ENCODE measurements at places on chromosomes 5 and 9. TPM values are rescaled to one million over a fixed set of nuclear protein-coding genes. Genes with fewer than 3 reads are reported as not detected.

Gene CTNND2
- not detected for total RNA-seq

- DNase-seq, result no peak
Measured at GRCh38 chr9:82513242-82513751, 524.7 kb downstream of the SPATA31D1 start.

DNA sequence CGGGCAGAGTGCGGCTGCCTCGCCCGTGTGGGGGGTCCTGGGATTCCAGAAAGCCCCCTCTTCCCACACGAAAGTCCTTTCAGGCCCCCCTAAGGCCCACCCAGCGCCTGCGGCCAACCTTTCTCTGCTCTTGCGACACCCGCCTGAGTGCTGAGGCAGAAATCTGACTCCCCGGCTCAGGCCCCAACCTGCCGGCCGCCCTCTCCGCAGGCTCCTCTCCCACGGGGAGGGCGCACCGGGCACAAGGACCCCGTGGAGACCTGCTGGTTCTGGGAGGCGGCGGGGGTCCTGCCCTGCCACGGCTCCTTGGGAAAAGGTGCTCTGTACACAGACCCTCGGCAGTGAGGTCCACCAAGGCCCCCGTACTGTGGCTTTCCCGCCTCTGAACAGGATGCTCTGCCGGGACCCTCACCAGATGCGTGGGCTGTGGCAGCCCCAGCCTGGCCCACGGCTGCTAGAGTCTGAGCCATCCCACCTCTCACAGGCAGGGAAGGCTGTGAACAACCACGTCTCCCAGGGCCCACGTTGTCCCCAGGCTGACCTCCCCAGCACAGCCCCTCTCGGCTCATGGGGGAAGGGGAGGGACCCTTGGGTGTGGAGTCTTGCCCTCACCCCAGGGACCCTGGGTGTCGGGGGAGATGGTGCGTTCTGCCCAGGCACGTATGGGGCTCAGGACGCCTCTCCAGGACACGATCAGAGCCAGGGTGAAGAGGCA is 41.5 kb upstream of the EGFL7 start:
- no peak for DNase-seq

Gene PHF19
- 13.8 TPM for total RNA-seq

- DNase-seq, result no peak
Measured at GRCh38 chr5:57033103-57033502, 81.2 kb upstream of the MIER3 start.

Gene LHX3
- under 0.01 TPM for total RNA-seq

Gene SLC1A1
- total RNA-seq, result 20.0 TPM

DNA sequence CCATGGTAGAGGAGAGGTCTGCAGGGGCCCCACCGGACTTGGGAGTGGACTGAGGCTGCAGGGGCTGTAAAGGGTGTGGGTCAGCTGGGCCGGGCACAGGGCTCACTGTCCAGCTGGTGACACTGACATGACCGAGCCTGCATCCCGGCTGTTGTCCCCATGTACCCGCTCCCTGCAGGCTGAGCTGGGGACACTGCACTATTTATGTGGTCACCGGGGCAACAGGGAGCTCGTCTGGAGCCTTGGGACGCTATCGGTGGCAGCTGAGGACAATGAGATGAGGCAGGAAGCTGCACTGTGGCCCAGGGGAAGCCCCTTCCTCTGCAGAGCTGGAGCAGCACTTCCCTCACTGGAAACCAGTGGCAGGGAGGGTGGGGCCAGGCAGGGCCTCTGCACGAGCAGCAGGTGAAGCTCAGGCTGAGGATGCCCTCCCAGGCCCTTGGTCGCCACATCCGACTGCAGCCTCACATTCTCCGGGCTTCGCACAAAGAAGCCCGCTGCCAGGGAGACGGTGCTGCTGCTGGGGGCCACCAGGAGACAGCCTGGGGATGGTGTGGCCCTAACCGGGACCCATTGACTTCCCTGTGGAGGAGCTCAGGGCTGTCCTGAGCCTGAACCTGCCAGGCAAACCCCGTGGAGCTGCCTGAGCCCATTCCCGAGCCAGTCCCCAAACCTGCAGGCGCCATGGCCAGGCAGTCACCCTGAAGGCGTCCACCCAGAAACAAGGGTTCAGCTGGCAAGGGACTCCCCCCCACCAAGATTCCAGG is 26.4 kb downstream of the ZDHHC11B start:
- peak; percentile 77 for DNase-seq

DNA sequence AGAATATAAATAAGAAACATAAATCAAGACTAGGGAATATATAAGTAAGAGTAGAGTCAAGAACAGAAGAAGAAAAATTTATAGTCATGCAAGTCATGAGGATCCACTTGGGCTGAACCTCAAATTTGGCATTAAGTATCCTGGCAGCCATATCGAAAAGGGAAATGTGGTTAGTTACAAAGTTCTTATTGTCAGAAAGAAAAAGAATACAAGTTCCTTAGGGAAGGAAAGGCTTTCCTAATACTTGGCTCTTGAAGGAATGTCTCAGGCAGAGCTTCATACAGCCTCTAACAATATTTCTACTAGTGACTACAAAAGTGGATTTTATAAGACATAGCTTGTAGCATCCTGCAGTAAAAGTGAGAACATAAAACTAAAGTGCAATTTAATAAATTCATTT is 45.4 kb downstream of the TMEM252 start:
- DNase-seq, result no peak

- DNase-seq, result no peak
Measured at GRCh38 chr5:139374909-139375308, 8.2 kb downstream of the SLC23A1 start.

- DNase-seq, result no peak
Measured at GRCh38 chr5:158634714-158635113, 465.0 kb downstream of the EBF1 start.

Gene KLHL9
- total RNA-seq, result 38.4 TPM

DNA sequence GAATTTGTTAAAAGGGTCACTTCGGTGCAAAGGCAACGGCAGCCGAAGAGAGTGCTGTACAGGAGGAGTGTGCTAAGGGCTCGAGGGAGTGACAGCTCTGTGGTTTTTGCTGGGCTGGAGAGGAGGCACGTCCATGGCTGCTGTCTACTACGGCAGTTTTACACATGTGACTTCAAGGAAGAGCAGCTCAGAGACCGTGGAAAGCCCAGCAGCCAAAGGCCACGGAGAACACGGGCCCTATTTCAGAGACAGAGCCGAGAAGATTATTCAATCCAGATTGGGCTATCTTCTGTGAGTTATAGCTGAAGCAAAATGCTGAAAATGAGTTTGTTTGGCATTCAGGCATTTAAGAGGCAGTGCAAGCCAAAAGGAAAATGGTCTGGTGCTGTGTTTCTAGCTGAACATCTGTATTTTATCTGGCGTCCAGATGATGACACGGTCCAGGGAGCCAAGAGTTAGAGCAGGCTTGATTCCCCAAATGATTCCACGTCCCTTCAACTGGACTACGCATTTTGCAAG is 96.4 kb downstream of the RFK start:
- peak; percentile 74 for DNase-seq

GRCh38 chr5:55410845-55411244 is 103.1 kb downstream of the MTREX start:
- no peak for DNase-seq

DNA sequence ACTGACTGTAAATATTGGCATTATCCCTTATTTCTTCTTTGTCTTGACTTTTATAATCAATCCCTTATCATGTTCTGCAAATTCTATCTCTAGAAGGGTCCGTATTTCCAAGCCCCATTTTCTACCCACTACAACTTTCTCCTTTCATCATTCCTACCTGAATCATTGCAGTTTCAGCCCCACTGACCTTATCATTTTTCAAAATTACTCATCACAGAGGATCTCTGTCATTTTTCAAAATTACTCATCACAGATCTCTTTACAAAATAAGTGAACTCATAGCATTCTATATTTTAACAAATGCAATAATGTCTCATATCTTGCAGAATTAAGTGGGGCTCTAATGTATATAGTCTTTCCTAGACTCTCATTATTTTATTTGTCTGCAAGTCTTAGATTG is 256.9 kb upstream of the COX7C start:
- DNase-seq, result no peak

- DNase-seq, result no peak
Measured at GRCh38 chr5:52811067-52811749, 23.5 kb downstream of the ITGA1 start.
